Stimulated activated CD4-positive, alpha-beta T cell treated with anti-CD3 and anti-CD28 coated beads, Interleukin-4, amount 100 ng/mL, for 4 hours (primary cell): ENCODE measurements at places on chromosomes 2 and 18.
A peak's percentile ranks its signal among the peaks of the same experiment; 100 is the strongest.

DNA sequence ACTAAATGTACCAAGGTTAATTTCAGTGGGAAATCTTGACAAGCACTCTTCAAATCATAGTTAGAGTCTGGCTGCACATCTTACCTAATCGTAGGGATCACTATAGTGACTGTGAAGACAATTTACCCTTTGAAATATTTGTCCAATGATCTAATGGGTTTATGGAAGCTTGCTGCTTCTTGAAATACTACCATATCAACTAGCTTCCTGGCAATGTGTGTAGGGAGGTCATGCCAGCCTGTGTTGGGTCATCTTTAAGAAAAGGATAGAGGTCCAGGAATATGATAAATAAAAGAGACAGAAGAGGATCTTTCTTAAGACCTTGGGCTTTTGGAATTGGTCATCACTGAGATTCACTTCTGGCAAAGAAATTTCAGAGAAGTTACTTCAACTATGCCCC lies 84.4 kb downstream of the POLE4 start:
- DNase-seq: no peak

DNA sequence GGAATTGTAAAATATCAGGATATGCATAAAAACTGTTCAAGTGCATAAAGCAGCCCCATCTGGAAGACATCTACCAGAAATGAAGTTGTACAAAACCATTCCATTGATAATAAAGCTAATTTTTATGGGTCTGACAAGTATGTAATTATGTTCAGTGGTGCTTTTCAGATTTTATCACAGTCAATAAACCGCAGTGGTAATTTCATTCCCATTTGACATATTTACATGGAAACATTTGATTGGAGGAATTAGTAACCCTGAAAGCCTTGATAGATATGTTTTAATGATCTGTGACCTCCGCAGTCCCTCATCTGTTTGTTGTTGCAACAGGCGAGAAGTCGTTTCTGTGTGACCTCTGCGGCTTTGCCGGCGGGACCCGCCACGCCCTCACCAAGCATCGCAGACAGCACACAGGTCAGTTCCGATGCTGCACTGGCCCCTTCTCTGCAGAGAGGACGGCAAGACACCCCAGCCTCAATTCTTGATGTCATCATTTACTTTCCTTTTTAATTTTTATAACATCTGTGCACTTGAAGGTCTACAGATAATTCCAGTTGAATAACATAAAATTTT lies 283.1 kb downstream of the ZNF407 start:
- DNase-seq: no peak

DNA sequence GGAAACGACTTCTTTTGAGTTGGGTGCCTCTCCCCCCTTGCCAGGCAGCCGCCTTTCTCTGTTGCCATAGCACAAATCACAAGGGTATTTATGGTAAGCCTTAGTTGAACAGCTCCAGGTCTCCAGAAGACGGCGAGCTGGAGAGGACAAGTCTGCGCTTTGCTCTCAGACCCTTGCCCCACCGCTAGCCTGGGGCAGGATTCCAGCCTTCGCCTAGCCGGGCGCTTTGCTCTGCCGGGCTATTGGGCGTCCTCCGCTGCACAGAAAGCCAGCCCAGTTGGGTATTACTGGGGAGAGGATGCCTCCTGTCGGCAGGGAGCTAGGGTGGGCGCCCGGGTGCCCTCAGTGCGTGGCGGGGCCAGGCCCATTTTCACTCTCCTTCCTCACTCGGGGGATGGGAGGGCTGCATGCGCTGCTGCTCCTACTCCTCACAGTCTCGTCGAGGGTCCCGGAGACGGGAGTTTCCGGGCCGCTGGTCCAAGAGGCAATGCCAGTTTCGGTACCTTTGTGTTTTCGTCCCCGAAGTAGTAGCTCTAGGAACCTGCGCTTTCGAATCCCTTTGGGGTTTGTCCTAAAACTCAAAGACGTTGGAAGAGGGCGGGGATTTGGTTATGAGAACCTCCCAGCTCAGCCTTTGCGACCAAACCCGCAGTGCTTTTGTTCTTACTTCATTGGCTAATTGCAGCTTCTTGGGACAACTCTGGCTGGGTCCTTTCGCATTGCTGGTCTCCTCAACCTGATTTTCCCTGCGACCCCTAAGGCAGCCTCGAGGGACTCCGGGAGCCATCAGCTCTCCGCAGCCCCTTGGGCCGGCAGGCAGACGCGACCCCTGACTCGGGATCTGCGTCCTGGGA lies 3.6 kb upstream of the DLX2 start:
- no peak for DNase-seq

GRCh38 chr2:74908748-74909444 lies 49.5 kb upstream of the POLE4 start:
- no peak for DNase-seq

DNA sequence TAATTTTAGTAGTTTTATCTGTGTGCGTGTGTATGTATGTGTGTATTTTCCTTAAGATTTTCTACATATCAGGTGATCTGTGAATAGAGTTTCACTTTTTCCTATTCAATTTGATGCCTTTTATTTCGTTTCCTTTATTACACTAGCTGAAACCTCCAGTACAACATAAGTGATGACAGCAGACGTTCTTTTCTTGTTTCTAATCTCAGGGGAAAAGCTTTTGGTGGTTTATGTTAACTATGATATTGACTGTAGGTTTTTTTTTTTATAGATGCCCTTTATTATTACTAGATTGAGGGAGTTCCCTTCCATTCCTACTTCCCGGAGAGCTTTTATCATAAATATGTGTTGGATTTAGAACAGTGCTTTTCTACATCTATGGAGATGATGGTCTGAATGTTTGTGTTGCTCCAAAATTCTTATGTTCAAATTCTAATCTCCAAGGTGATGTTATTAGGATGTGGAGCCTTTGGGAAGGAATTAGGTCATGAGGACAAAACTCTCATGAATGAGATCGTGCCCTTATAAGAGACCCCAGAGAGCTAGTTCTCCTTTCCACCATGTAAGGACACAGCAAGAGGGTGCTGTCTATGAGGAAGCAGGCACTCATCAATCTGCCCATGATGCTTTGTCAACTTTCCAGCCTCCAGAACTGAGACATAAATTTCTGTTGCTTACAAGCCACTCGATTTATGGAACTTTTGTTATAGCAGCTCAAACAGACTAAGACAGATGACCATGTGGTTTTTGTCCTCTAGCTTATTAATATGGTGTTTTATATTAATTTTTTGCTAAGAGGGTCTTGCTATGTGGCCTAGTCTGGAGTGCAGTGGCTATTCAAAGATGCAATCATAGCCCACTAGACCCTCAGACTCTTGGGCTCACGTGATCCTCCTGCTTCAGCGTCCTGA lies 5.9 kb upstream of the RHBDD1 start:
- no peak for DNase-seq

GRCh38 chr2:85772019-85772745 lies 18.4 kb downstream of the ATOH8 start:
- no peak for DNase-seq

DNA sequence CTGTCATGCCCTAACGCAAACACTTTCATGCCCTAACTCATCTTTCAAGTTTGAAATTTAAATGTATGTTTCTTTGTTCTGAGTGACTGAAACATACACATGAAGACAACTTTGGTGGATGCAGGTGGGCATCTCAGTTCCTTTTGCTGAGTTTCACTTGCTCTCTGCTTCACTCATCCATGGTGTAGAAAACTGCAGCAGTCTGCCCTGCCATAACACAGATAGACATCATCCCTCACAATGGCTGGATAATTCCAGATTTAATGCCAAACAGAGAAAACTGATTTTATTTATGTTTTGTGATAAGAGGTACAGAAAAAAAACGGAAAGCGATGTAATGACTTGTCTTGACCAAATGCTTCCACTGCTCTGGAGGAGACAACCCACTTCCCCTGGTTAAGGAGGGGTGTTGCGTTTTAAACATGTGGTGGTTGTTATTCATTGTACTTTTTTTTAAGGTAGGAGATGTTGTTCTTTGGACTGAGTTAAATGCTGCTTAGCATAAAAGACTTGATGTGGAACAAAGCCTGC lies 70.4 kb downstream of the RHBDD1 start:
- no peak for DNase-seq

DNA sequence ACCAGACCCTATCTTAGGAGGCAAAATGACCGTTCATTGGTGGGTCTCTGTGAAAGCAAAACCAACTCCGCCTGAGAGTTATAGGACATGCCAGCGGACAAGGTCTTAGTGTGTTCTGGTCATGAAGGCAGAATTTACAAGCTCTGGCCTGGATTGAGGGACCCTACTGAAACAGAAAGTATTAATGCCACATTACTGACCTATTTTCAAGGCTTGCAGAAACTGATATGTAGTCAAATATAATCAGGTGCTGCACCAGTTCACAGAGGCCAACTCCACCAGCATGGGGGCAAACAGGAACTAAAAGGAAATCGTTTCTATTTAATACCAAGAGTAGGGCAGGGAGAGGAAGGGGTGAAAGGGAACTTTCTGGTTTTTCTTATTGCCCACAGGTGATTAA lies 19.7 kb downstream of the TYMS start:
- DNase-seq: no peak

- peak; percentile 64 for DNase-seq
Measured at GRCh38 chr2:240624950-240625621, at the start of gene GPR35. Gene GPR35, plus strand, starts transcription at chr2:240625480. Its CDS starts 4,473 bp downstream, at chr2:240629953.

DNA sequence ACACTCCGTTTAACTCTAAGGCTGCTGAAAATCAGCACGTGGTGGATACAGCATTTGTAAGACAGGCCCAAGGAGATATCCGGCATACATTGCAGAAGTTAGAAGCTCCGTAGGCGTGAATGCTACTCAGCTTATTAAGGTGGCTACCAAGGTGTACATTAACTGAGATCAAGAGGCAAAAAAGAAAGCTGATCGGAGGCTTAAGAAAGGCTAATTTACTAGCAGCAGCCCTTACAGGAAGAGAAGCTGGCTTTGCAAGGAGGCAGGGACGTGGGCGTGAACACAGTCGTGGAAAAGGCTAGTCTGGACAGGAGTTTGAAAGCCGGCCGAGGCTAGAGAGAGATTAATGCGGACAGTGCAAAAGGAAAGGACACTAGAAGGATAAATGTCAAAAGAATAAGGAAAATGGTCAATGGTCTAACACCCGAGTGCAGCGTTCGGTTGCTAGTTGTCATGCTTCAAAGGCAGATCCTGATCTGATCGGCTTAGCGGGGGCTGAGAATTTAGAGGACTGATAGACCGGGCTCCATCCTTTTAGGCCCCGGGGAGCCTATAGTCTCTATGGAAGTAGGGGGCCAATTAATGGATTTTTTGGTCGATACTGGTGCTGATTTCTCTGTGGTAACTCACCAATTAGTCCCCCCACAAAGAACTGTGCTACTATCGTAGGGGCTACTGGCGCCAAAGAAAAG lies 45.6 kb upstream of the SELENOI start:
- DNase-seq: peak; percentile 30

DNA sequence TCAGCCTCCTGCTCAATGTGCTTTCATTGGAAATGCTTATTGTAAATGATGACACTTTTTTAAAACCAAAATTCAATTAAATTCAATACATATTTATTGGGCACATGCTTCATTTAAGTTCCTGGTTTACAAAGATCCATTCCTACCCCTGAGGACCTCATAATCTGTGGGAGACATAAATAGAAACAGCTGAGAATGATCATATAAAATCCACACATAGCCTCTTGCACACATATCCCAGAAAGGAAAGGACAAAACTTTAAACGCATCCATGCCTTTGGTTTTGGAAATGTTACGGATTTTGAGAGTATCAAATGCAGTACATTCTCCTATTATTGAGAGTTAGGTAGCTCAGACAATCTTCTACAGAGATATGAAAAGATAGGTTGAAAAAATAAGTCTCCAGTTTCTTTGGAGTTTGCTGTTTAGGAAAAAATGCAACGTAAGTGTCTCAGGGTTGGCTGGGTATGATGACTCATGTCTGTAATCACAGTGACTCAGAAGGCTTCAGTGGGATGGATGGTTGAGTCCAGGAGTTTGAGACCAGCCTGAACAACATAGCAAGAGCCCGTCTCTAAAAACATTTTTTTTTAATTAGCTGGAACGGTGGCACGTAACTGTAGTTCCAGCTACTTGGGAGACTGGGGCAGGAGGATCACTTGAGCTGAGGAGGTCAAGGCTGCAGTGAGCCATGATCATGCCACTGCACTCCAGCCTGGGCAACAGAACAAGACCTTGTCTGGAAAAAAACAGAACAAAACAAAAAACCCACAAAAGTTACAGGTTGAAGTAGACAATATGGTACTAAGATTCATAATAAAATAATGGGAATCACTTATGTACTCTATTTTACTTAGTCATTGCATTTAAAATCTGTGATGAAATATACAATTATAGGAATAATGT lies 3.9 kb upstream of the PRELID3A start:
- no peak for DNase-seq

DNA sequence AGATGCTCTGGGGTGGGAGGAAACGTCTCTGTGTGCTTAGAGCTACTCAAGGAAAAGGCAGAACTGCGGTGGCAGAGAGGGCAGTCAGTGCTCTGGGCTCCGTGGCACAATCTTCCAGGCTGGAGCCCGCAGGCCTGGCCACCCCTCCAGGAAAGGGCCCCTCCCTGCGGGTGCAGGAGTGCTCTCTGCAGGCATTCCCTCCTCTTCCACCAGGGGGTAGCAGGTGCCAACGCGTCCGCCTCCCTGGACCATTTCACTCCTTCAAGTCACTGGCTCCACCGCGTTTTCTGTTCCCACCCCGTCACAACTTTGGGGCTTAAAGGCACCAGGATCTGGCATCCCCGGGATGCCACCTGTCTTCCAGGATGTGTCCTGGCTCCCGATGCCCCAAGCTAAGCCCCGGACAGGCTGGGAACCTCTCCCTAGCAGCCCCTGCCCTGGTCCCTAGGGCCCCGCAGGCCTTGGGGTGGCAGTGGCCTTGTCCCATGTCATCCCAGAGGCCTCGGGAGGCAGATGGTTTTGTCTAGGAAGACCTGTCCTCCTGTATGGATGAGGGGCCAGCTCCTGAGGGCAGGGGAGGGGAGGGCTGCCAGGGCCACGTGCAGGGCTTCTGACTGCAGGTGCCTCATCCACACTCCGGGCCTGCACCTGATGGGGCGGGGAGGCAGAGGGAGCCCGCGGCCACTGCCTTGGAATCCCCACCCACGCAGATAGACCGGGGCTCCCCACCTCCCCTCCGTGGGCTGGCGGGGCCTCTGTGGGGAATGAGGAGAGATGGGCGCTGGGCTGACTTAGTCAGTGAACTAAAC lies 26.4 kb downstream of the KCNIP3 start:
- no peak for DNase-seq

- DNase-seq: no peak
Measured at GRCh38 chr2:69297216-69297615, 89.8 kb downstream of the GFPT1 start.

DNA sequence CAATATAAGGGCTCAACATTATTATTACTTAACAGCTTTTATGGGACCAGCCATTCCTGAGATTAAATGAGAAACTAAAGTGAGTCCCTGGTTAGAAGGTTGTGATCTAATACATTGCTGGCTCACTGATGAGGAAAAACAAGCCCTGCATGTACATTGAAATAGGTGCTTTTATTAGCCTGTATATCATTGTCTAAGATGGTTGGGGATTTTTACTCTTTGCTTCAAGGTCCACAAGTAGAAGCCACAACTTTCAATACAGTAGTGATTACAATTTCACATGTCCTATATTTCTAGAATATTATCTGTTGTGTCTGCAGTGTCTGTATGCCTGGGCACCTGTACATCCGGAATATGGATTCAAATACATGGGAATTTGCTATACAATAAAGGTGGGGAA lies 104.1 kb upstream of the FZD5 start:
- DNase-seq: no peak

GRCh38 chr2:12006850-12007249 lies 260.4 kb downstream of the LPIN1 start:
- no peak for DNase-seq

GRCh38 chr2:18829251-18829902 lies 240.0 kb upstream of the NT5C1B start:
- DNase-seq: no peak

GRCh38 chr2:174551697-174552096 lies 45.9 kb downstream of the WIPF1 start:
- no peak for DNase-seq
